ENCODE measurements at places on chromosomes 4 and X. TPM values are rescaled to one million over a fixed set of nuclear protein-coding genes. Genes with fewer than 3 reads are reported as not detected.
A peak's percentile ranks its signal among the peaks of the same experiment; 100 is the strongest.

HTT-AS gene
- polyA plus RNA-seq = not detected

RASSF6 gene
- 0.25 TPM for polyA plus RNA-seq

VSIG4 gene
- 7.3 TPM for polyA plus RNA-seq

PABPC4L gene
- 9.4 TPM for polyA plus RNA-seq

DRP2 gene
- polyA plus RNA-seq = 2.9 TPM

GSTCD gene
- 18.6 TPM for polyA plus RNA-seq

DNA sequence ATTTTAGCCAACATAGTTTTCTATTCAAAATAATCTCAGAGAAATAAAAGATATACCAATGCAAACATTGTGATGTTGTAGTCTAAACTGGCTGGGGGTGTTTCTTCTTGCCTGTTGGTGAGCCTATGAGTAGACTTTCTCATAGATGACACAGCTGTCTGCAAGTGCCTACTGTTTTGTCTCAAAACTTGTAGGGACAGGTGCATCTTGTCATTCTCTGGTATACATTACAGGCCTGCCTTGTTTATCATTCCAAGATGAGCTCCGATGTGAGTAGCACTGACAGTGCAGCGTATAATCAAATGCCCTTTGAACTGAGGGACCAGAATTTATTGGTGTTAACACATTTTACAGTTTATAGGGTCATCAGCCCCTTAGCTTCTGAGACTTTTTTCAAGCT, 353.8 kb downstream of the PRDM5 start:
- no peak for DNase-seq

DNA sequence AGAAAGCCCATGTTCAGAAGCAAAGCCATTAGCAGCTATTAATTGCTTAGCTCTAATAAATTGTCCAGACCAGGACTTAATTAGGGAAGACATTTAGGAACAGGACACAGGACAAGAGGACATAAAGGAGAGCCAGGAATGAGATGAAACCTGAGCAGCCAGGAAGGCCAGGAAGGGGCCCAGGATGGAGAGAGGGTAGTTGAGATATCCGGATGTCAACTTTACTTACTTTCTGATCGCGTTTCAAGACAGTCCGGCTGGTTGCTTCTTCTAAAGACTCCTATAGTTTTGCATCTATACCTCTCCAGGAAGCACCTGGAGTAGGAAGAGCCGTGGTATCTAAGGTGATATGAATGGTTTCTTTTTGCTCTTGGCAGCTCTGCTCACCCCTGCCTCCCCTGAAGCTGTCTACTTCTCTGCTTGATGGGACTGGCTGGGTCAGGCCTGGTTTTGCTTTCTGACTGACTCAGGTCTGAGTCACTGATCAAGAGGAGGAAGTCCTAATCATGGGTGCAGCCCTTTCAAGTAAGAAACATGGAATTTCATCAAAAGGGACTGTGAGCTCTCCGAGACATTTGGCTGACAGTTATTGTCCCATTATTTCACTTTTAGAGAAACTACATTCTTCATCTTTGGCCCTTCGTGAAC, 733.3 kb downstream of the RPA4 start:
- no peak for DNase-seq

GRCh38 chrX:39728025-39728424, 369.7 kb downstream of the BCOR start:
- no peak for DNase-seq

- peak; percentile 14 for DNase-seq
These were observed 704.9 kb upstream of the PABPC4L start for GRCh38 chr4:134906404-134907023.

DNA sequence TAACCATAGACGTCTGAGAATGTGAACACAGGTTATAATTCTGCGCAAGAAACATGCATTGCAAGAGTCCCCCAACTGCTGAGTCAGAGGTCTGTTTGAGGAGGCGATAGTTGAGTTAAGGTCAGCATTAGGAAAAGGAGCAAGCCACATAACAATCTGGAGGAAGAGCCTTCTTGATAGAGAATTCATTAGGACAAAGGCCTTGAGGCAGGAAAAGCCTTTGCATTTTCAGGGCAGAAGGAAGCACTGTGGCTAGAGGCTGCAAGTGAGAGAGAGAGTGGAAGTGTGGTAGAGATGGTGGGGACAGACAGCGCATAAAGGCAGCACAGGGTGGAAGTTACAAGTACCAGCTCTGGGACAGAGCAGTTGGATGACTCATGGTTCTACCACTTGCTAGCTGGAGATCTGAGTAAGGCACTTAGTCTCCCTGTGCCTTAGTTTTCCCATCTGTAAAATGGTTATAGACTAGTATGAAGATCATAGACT, 125.8 kb upstream of the LNX1 start:
- no peak for DNase-seq

- no peak for DNase-seq
These were observed 128.2 kb downstream of the ANAPC10 start for GRCh38 chr4:144969821-144970220.

- no peak for DNase-seq
These were observed 92.5 kb upstream of the EDA2R start for GRCh38 chrX:66731398-66731797.

- DNase-seq = no peak
These were observed 32.3 kb downstream of the CYBB start for GRCh38 chrX:37812110-37812509.

DNA sequence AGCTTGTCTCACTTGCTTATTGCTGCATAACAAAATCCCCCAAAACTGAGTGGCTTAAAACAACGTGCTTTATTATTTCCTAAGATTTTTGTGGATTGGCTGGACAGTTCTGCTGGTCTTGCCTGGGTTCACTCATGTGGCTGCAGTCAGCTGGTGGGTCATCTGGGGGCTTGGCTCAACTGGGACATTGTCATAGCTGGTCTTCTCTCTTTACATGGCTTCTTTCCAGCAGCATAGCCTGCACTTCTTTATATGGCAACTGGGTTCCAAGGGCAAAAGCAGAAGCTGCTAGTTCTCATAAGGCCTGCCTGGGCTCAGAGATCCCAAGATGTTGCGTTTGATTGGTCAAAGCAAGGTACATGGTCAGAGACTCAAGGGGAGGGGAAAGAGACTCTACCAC, 33.7 kb upstream of the STAG2 start:
- DNase-seq = no peak

GRCh38 chr4:118285931-118286330, 66.9 kb downstream of the PRSS12 start:
- DNase-seq = no peak

DNA sequence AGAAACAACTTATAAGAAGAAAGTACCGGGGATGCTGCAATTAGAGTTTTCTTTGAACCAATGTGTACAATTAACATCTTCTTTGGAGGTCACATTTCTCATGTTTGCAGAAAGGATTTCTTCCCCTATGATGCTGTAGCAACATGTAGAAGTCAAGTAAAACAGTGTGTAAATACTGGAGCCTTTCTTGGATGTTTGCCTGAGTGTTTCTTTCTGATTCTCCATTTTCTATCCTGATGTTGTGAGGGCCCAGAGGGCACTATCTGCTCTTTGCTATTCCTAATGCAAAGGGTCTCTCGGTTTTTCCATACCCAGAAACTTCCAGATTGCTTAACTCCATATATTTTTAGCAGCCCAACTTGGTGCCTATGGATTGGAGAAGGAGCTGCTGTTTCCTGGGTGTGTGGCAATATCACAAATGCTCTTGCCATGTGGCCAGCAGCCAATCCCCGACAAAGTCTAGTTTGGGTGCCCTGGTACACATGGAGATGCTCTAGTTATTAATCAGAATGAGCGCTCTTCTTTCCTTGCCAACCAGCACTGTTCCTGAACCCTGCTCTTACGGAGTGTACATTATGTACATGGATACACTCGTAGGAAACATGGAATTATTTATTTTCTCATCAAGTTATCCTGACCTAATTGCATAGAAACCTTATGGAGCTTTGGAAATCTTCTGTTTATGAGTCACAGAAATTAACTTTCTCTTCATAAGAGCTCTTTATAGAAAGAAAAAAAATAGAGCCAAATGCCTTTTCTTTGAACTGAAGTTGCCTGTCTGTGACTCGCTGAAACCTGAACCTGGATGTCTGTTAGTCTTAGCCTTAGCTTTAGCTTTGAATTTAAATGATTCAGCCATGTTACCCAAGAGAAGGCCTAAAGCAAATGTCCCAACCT, 67.0 kb upstream of the GPC4 start:
- DNase-seq = no peak

GRCh38 chr4:147496500-147496899, 15.6 kb downstream of the EDNRA start:
- DNase-seq = no peak

- no peak for DNase-seq
These were observed 53.3 kb downstream of the NFKB1 start for GRCh38 chr4:102554482-102554881.

Measured in left renal pelvis (tissue), 4 donors.